Esophagus squamous epithelium (tissue), 5 donors: ENCODE measurements at places on chromosomes 11 and 22.

- no peak for DNase-seq
Observed at GRCh38 chr11:79198203-79198897, 242.5 kb downstream of the TENM4 start.

GRCh38 chr11:130636722-130637464 is 188.4 kb downstream of the ADAMTS15 start:
- DNase-seq, result no peak

- DNase-seq, result no peak
Observed at GRCh38 chr11:26778000-26778757, 56.3 kb upstream of the SLC5A12 start.

DNA sequence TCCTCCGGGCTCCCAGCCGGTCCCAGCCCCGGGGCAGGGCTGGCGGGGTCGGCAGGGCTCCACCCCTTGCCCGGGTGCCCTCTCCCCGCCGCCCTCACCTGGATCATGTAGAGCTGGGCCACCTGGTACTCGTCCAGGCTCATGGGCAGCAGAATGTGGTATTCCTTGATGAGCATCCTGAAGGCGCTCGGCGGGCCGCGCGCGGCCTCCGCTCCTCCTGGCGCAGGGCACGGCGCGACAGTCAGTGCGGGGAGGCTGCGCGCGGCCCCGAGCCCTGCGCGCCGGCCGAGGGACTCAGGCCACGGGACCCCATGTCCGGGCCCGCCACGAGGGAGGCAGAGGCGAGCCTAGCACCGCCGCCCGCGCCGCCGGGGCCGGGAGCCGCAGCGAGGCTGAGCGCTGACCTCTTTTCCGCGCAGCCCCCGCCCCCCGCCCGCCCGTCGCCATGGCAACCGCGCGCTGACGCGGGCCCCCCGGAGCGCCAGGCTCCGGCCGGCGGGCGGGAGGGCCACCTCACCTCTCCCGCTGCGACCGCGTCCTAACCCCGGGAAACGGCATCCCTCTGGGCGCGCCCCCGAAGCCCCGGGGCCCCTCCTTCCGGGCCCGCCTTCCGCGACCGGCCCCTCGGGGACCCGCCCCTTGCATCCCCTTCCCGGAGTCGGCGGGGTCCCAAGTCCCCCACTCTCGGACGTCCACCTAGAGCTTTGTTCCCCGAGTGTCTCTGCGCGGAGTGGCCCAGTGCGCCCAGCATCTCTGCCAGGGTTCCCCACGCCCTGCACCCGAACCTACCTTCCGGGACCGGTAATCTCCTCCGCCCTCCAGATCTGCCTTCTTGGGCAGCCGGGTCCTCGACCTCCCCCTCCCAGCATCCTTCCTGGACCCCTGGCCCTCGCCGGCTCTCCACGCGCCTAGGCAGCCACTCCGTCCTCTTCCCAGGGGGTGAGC is 886 bp downstream of the PITPNM1 start:
- no peak for DNase-seq

- DNase-seq, result no peak
Observed at GRCh38 chr11:32024948-32025347, 65.9 kb upstream of the RCN1 start.

GRCh38 chr22:36762687-36763260 is 13.1 kb downstream of the IFT27 start:
- no peak for DNase-seq

DNA sequence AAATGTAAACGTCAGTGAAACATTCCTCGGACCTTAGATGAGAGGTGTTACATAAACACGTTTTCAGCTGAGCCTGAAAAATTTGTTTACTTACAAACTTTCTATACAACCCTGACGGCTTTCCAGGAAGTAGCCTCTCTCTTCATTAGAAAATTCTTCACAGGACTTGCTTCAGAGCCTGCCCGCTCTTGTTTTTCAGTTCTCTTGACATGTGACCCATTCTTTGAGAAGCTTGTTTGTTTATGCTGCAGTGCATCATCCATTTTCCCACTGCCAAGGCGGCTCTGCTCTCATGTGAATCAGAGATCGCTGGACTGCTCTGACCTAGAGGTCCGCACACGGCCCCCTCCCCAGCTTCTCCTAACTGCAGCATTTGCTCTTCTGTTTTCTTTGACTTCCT is 47.9 kb upstream of the ARHGAP42 start:
- no peak for DNase-seq

- DNase-seq, result no peak
Observed at GRCh38 chr11:134390706-134391569, 21.1 kb downstream of the B3GAT1 start.

GRCh38 chr11:15586741-15587473 is 472.2 kb downstream of the INSC start:
- no peak for DNase-seq

GRCh38 chr22:19761725-19762567 is 1.4 kb downstream of the TBX1 start:
- no peak for DNase-seq

GRCh38 chr22:25197340-25197739 is 2.3 kb upstream of the CRYBB3 start:
- no peak for DNase-seq

- no peak for DNase-seq
Observed at GRCh38 chr11:114846416-114846791, 168.1 kb downstream of the NXPE2 start.

GRCh38 chr11:37963440-37963839 is 1365.4 kb upstream of the RAG2 start:
- DNase-seq, result no peak

GRCh38 chr22:23836692-23837495 is 1.9 kb downstream of the DERL3 start:
- no peak for DNase-seq

GRCh38 chr22:19837915-19838314 is 16.8 kb downstream of the GNB1L start:
- no peak for DNase-seq

DNA sequence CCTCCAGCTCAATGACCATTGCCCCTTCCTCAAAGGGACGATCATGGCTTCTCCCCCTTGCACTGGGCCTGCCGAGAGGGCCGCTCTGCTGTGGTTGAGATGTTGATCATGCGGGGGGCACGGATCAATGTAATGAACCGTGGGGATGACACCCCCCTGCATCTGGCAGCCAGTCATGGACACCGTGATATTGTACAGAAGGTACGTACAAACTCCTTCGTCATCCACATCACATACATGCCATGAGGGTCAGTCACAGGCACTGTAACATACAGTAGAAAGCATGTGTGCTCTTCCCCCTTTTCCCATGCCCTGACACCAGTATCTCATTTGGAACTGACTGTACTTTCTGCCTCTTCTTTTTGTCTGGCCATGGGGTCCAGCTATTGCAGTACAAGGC is 4.0 kb downstream of the TAF10 start:
- DNase-seq, result no peak

GRCh38 chr11:75031224-75031753 is 42.6 kb downstream of the NEU3 start:
- DNase-seq, result no peak

DNA sequence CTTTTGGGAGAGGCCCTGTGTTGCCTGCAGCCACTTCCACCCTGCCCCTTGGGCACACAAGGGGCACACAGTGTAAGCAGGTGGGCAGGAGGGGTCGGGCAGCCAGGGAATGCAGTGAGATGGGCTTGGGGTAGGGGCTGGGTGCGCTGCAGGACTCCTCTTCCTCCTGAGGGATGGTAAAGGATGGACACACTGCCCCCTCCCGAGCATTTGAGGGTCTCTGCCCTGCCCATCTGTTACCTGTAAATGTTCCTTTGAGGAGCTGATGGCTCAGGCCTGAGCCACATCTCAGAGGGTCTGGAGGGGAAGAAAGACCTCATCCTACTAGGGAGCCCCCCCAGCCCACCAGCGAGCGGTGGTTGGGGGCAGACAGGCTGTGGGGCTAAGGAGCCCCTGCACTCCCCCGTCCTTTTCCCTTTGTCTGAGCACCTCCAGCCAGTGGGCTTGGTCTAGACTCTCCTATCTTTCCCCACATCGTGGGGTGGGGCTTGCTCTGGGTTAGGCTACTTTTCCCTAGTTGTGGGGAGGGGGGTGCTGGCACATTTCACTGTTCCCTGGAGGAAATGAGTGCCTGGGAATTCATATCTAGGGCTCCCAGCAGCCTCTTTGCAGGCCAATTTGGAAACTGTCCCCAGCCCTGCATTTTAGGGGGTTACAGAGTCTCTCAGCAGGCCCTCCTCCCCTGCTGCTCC is 1.7 kb upstream of the TSSC4 start:
- DNase-seq, result no peak

DNA sequence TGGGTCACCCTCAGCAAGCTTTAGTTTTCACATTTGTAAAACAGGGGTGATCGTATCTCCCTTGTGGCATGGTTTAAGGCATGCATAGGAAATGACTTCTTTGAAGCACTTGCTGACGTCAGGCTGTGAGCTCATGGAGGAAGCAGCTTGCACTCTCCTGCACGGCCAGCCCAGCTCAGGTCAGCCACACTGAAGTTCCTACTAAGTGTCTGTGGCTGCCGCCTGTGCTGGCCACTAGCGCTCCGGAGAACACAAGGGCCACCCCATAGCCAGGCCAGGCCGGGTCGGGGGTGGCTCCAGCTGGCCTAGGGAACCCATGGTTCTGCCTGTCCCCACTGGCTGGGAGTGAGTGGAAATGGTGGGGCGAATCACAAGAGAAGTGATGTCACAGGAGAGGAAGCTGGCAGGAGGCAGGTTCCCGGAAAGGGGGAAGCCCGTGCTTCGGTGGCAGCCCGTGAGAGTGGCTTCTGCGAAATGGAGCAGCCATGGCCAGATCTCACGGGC is 28.2 kb downstream of the KCTD17 start:
- DNase-seq, result no peak

DNA sequence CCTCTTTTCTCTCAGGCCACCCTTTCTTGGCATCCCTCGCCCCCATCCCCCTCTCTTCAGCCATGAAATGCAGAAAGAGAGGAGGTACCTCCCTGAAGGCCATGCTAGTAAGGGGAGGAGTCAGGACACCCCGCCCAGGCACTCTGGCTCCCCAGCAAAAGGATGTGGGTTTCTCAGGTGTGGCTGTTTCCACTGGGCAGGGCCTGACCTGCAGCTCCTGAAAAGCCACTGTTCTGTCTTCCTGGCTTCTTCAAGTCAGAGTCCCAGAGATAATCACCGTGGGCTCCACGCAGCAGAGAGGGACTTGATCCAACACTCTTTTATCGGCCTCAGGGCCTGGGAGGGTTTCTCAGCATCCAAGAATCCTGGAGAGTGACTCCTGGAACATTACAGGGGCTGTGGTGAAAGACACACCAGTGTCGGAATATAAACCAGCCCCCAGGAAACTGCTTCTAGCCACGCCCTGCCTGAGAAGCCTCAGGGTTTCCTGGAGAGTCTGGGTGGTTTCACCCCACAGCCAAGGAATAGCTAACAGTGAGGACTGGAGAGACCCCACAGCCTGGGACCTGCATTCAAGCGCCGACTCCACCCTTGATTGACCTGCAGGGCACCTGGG is 45.7 kb upstream of the TSPAN18 start:
- DNase-seq, result no peak

DNA sequence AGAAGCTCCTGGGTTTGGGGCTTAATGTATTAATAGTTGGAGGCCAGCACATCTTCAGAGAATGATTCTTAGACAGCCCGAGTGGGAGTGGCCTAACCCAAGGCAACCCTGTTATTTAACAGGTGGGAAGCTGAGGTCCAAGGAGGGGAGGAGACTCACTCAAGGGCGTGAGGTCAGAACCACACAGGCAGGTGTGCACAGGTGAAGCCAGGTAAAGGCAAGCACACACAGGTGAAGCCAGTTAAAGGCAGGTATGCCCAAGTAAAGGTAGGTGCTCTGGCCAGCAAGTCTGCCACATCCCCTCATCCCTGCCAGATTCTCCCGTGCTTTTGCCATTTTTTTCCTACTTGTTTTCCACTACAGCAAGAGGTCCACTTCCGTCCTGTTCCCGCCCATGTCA is 2.9 kb upstream of the SHANK2 start:
- DNase-seq, result no peak

- DNase-seq, result no peak
Observed at GRCh38 chr11:117188620-117189081, 10.1 kb downstream of the SIDT2 start.

GRCh38 chr11:63765688-63766241 is 2.8 kb downstream of the ZFTA start:
- DNase-seq, result no peak

DNA sequence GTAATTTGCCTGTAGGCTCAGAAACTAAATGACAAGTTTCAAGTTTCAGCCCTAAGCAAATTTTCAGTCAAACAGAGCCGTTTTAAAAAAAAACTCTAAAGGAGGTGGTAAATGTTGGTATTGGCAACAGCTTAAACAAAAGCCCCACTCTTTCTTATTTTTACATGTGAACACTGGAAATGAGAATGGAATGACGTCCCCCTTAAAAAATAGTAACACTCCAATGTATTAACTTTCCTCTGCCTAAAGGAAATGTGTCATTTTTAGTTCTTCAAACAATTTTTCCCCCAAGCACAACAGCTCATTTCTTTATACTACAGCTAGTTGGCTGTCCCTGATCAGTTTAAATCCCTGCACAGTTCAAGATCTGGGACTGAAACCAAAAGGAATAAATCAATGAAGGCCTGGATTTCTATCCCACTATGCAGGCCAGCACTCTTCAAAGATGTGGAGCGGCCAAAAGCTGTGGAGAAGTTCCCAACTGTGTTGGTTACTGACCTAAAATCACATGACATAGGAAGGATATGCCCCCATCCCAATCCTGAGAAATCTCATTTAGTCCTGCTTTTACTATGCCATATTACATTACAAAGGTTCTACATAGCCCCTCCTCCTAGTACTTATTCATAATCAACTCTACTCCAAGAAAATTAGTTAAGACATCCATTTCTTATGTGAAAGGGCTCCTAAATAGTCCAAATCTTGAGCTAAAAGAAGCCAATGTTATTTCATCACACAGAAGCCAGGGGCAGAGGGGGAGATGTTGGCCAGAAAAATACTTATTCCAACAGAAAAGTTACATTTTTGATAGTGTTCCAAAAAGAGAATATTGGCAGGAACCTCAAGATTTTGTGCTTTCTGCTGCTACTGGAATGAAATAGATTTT is 95.9 kb downstream of the CADM1 start:
- no peak for DNase-seq

DNA sequence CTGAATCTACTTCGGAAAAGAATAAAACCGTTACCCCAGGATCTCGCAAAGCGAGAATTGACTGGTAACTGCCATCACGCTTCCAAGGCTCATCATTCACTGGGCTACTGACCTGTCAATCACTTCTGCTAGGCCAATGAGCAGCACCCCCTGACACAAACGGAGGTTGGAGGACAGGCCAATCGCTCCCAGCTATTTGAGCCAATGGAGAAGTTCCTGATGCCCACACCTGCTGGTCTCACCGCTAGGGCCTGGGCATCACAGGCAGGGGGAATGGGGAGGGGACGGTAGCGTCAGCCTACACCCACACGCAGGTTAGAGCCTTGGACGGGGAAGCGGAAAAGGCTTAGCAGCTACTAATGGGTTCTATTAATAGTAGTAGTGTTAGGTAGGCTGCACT is 56.7 kb upstream of the CHST1 start:
- DNase-seq, result no peak
